ENCODE measurements at places on chromosomes 7 and 10. TPM values are rescaled to one million over a fixed set of nuclear protein-coding genes. Genes with fewer than 3 reads are reported as not detected.

Gene CYP3A4
- total RNA-seq, result not detected

Gene AGAP3
- 35.2 TPM for total RNA-seq

Gene JMJD1C
- total RNA-seq, result 126 TPM

Gene ARHGAP22
- 0.88 TPM for total RNA-seq

Gene AASS
- 5.1 TPM for total RNA-seq

DNA sequence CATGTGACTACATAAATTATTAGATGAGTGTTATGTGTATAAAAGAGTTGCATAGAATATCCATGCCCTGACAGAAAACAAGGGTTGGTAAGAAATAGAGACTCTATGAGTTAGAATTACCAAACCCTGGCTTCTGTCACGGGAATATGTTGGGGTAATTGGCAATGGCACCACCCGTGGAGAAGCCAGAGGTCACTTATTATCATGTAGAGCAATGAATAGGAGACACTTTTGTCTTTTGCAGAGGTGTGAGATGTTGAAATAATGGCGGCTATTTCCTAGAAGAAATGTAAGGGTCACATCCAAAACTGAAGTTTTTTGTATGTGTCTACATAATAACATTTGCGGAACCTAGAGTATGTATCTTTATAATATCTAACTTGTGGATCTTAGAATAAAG lies 35.3 kb downstream of the ABCB5 start:
- no peak overlapping the region for H3K4me3 ChIP-seq
- H3K27me3 ChIP-seq, result peaks cover 4% of the 10 kb centered on the region
- H3K27ac ChIP-seq, result no peak overlapping the region
- DNase-seq, result no peak
- H3K4me1 ChIP-seq, result no peaks in the 10 kb centered on the region

- no peak overlapping the region for H3K4me3 ChIP-seq
- no peaks in the 10 kb centered on the region for H3K36me3 ChIP-seq
- H3K27ac ChIP-seq, result no peak overlapping the region
- H3K4me1 ChIP-seq, result peaks cover 3% of the 10 kb centered on the region
These were observed 4.5 kb upstream of the TFPI2 start for GRCh38 chr7:93894966-93895640.

- H3K4me1 ChIP-seq, result peaks cover 2% of the 10 kb centered on the region
- peaks cover 31% of the 10 kb centered on the region for H3K27me3 ChIP-seq
- no peaks in the 10 kb centered on the region for H3K36me3 ChIP-seq
- H3K27ac ChIP-seq, result no peak overlapping the region
- no peak for DNase-seq
These were observed 261.9 kb downstream of the PTPRN2 start for GRCh38 chr7:158325530-158326381.

DNA sequence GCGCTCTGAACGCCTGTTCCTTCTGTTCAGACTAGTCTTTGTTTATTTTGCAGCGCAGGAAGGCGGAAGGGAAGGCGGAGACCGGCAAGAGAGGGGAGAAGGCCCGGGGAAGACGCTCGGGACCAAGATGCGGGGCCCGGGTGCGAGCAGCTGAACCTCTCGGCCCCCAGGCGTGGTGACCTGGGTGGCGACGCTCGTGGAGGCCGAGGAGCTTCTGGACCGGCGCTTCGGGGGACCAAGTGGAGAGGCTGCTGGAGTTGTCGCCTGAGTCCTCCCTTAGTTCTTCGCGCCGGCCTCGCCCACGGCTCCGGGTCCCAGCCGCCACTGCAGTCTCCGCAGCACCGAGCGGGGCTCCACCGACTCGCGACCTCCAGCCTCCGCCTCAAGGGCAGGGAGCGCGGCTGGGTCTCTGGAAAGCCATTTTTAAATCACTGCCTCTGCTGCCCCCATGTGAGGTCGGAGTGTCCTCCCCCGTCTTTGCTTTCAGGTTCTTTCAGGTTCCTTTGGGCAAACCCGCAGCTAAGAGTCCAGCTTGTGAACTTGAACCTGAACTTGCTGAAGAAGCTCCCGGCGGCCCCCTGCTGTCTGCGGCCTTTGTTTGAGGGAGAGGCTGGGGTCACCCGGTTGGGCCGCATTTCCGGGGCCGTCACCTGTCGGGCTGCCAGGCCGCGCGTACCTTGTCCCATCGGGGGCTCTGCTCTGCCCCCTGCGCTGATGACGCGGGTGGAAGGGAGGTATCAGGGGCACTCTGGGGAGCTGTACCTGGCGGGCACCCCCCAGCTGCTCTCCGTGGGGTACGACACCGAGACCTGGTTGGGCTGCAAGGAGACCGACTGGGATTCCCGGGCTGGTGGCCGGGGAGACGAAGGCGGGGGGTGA lies 136.0 kb downstream of the KIF20B start:
- peak; percentile 65 for DNase-seq
- H3K27ac ChIP-seq, result peak overlapping the region; percentile 68

- H3K36me3 ChIP-seq, result no peaks in the 10 kb centered on the region
- H3K27me3 ChIP-seq, result no peaks in the 10 kb centered on the region
- no peak overlapping the region for H3K27ac ChIP-seq
These were observed 208.4 kb downstream of the DIP2C start for GRCh38 chr10:480928-481552.
